ENCODE measurements at places on chromosomes 12 and 14.

GRCh38 chr12:111212814-111213456, 156.0 kb downstream of the PHETA1 start:
- DNase-seq: no peak

DNA sequence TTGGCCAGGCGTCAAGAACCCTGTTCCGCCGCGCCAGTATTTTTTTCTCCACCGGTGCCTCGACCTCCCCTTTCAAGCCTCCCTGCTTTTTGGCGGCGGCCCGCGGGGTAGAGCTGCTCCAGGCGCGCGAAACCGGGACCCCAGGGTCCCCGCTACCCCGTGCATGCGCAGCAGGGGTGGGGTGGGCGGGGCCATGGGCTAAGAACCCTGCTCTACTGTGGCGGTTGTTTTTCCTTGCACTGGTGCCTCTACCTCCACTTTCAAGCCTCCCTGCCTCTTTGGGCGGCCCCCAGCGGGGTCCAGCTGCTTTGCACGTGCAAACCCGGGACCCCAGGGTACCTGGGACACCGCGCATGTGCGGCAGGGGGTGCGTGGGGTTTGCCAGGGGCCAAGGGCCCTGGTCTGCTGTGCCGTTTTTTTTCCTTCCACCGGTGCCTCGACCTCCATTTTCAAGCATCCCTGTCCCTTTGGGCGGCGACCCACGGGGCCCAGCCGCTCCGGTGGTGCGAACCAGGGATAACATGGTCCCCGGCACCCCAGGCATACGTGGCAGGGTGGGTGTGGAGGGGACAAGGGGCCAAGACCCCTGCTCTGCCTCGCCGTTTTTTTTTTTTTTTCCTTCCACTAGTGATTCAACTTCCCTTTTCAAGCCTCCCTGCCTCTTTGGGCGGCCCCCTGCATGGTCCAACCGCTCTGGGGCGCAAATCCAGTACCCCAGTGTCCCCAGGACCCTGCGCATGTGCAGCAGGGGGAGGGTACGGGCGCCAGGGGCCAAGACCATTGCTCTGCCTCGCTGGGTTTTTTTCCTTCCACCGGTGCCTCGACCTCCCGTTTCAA, 326.8 kb downstream of the ALG10 start:
- peak; percentile 20 for DNase-seq

- DNase-seq: peak; percentile 51
Measured at GRCh38 chr14:54572316-54572715, 5.4 kb downstream of the SAMD4A start.

DNA sequence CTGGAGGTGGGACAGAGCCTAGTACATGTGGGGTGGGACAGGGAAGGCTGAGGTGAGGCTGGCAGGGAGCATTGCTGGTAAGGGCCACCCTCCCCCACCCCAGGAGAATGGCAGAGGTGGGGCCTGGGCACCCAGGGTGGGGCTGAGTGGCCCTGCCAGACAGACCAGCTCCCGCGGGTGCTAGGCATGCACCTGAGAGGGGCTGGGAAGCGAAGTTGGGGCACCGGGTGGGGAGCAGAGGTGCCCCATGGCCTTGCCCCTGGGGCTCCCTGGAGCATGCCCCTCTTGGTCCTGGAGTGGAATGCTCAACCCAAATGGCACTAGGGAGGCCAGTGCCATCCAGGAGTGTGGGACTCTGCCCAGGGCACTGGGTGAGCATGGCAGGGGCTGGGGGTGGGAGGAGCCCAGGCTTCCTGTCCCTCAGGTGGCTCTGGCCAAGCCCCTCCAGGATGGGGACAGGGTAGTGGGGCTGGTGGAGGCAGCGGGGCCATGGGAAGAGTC, 1.3 kb downstream of the TNFAIP2 start:
- DNase-seq: no peak

Data from SW 1271 (cell line).